Stimulated activated CD4-positive, alpha-beta T cell treated with anti-CD3 and anti-CD28 coated beads, Interleukin-1b, Interleukin-23, amount 100 ng/mL, for 24 hours (primary cell): ENCODE measurements at places on chromosomes 7 and 10.

DNA sequence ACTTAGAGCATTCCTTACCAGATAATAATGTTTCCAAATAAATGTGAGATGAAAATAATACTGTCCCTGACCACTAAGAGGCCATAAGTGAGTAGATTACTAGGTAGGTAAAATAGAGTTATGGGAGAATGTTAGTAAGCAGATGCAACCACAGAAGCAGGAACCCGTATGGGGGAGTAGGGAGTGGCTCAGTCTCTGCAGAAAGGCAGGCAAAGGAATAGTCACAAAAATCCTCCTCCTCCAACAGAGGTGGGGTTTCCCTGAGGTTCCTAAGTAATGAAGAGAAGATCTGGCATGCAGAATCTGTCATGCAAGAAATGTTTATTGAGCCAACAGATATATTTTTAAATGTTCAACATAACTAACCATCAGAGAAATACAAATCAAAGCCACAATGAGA lies 9.0 kb upstream of the YAE1 start:
- DNase-seq = no peak

- DNase-seq = no peak
These were observed 132.7 kb upstream of the CXCL12 start for GRCh38 chr10:44517635-44518034.

- DNase-seq = no peak
These were observed 12.9 kb downstream of the JCAD start for GRCh38 chr10:30046476-30046875.

DNA sequence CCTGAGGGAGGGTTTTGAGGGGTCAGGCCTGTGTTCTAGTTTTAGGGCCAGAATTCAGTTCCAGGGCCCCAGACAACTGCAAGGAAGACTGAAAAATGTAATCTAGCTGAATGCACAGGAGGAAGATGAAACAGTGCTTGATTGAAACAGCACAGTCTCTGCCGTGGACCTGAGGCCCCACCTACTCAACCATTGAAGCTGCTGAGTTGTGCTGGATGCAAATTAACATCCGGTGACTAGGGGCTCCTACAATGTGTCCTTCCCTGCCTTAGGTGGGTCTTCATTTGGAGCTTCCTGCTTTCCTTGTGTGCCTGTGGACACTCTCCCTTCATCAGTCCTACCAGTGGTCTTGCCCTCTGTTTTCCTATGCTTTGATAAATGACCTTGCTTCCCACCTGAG lies 5.7 kb downstream of the GLRX3 start:
- DNase-seq = no peak

DNA sequence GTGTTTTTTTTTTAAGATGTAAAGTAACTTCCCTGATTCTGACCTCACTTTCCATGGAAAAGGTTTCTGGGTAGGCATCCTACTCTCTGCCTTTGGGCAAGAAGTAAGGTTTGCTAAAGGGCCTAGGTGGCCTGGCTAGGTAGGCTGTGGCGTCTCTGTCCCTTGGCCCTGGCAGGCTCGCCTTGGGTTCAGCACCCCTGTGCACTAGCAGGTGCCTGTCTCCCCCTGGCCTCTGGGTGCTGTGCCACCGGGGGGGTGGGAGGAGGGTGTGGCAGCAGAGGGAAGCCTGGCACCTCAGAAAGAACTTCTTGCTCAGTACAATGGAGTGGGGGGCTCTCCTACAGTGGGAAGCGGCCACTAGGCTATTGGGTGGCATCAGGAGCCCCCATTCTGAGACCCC lies 14.0 kb downstream of the TECPR1 start:
- DNase-seq = no peak

DNA sequence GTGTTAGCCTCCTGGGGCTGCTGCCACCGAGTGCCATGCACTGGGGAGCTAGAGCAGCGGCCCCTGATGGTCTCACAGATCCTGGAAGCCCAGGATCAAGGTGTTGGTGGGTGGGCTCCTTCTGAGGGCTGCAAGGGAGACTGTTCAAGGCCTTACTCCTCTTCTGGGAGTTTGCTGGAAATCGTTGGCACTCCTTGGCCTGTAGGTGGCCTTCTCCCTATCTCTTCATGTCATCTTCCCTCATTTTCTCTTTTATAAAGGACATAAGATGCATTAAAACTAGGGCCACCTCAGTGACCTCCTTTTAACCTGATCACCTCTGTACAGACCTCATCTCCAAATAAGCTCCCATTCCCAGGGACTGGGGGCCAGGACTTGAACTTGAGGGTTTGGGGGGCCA lies 27.0 kb upstream of the ZNF862 start:
- DNase-seq = no peak
